ENCODE measurements at places on chromosomes 13 and 19.

GRCh38 chr13:114078461-114079451, 53.7 kb downstream of the RASA3 start:
- DNase-seq = no peak

- DNase-seq = peak; percentile 48
Measured at GRCh38 chr19:3513229-3514140, 7.4 kb downstream of the FZR1 start.

DNA sequence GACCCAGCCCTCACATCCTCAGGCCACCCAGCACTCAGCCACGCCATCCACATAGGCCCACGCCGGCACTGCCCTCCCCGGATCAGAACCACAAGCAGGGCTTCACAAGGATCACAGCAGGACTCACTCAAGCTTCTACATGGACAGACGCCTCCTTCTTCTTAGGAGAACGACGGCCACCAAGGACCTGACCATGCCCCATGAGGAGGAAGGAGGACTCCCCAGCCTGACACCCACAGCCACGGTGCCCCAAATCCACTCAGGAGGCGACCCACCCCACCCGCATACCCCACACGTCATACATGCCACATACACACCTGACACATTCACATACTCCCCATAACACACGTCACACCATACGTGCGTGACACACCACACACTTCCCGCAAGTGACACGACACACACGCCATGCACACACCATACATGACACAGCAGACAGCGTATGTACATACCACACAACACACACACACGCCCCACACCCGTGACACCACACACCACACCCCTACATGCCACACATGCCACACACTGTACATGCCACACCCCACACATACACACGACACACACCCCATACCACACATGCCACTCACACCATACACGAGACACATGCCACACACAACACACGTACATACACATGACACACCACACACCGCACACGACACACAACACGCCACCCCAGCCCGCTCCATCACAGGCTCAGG, 50.4 kb downstream of the MLLT1 start:
- no peak for DNase-seq

DNA sequence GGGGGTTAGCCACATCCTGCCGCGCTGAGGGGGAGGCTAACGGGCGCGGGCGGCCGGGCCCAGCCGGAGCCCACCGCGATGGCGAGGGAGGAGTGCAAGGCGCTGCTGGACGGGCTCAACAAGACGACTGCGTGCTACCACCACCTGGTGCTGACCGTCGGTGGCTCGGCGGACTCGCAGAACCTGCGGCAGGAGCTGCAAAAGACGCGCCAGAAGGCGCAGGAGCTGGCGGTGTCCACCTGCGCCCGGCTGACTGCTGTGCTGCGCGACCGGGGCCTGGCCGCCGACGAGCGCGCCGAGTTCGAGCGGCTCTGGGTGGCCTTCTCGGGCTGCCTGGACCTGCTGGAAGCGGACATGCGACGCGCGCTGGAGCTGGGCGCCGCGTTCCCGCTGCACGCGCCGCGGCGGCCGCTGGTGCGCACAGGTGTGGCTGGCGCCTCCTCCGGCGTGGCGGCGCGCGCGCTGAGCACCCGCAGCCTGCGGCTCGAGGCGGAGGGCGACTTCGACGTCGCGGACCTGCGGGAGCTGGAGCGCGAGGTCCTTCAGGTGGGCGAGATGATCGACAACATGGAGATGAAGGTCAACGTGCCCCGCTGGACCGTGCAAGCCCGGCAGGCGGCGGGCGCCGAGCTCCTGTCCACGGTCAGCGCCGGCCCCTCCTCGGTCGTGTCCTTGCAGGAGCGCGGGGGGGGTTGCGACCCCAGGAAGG, 692 bp downstream of the RGS9BP start:
- peak; percentile 38 for DNase-seq

DNA sequence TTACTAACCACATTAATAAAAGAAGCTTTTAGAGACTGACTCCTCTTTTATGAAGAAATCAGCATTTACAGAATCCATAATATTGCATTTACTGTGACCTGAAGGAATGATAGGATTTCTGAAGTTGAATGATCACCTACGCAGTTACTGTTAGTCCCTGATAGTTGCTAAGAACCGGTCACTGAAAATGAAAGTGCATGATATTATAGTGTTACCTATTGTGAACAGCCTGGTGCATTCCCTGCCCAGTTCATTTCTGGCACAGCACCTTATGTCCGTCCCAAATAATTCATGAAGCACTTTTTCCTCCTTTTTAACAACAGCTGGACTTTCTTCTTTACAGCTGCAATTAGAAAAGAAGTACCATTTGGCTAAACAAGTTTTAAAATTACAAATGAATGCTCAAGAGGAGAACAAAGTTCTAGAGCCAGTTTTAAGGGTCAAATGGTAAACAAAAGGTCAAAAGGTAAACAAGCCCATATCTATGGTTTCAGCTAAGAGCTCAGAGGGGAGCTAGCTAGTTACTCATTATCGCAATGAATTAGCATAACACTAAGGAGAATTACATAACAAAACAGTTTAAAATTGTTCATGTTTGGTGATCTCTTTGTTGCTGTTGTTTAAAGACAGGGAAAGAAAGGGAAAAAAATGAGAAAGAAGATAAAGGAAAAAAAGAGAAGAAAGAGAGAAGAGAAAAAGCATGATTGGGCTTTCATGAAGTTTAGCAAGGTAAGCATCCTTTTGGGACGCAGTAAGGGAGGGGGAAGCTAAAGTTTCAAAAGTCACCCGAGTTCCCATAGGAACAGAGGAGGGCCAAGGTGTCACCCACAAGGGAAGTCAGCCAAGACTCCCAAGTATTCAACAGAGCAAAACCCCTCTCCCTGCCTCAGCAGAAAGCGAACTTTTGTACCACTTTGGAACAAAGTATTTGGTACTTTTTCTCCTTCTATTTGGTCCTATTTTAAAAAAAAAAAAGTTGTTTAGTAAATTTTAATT, 50.2 kb downstream of the FLT3 start:
- DNase-seq = peak; percentile 17

DNA sequence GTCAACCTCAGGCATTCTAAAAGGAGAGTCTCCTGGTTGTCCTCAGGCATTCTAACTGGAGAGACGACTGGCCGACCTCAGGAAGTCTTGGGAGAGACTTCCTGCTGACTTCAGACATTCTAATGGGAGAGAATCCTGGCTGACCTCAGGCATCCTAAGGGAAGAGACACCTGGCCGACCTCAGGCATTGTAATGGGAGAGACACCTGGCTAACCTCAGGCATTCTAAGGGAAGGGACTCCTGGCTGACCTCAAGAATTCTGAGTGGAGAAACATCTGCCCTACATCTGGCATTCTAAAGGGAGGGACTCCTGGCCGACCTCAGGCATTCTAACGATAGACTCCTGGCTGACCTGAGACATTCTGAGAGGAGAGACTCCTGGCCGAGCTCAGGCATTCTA, 1353.3 kb downstream of the UQCRFS1 start:
- no peak for DNase-seq

DNA sequence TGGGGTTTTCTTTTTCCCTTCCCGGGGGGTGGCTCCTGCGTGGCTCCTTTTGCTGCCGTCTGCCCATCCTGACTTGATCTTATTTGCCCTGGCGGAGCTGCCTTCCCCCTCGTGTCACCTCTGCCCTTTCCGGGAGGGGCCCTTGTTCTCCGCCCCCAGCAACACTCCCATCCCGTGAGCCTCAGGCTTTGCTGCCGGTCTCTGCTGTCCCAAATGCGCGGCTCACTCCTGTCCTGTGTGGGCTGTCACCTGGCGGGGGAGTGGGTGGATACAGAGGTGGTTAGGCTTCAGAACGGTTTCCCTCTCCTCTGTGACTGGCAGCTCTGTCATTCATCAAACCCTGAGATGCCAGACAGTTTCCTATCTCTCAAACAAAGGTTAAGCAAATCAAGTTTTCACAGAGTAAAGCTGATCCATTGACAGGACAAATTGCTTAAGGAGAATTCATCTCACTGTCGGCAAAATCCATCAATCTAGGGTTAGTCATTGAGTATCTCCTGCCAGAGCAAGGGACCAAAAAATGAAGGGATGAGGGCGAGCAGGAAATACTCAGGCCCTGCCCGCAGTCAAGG, 84.0 kb downstream of the ANKRD10 start:
- DNase-seq = no peak

DNA sequence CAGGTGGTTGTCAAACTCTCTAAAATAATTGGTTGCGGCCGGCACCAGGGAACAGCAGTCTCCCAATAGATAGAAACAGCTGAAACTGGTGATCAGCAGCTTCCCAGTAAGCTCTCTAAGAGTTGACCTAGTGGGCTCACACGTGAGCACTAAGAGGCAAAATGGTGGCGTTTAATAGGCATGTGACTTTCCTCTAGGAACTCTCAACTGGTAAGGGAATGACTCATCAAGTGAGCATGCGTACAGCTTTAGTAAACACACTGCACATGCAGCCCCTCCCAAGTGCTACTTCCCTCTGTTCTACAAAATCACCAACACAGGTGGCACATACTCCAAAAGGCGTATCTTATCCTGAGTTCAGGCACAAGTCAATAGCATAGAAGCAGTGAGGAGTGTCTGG, 41.7 kb downstream of the TNFSF11 start:
- no peak for DNase-seq

DNA sequence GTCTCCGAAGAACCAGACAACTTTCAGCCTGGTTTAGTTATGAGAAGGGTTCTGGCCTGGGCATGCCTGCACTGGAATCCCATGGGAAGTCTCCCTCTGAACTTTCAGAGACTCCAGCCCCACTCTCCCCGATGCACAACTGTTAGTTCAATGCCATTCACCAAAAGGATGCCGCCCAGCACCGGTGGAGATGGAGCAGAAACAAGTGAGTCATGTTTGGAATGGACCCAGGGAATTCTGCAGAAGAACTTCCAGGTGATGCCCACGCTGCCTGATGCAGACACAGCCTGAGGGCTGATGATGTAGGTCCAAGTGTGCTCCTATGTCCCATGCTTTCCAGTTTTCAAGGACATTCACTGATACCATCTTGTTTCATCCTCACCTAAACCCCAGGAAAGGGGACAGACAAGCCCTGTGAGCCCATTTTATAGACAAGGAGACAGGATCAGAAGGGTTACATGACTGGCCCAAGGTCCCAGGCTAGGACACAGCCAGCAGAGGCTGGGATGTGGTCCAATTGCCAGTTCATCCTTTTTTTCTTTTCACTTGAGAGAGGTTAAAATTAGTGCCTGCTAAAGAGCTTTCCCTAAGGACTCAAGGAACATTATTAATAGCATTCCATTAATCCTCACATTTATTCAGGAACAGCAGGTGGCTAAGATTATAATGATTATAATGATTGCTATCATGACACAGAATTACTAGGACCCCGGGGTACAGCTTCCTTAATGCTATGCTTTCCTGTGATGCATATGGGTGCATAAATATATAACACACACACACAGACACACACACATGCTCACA, 39.5 kb downstream of the SIAH3 start:
- DNase-seq = no peak

- DNase-seq = no peak
Measured at GRCh38 chr13:57408312-57408711, 223.2 kb upstream of the PCDH17 start.

DNA sequence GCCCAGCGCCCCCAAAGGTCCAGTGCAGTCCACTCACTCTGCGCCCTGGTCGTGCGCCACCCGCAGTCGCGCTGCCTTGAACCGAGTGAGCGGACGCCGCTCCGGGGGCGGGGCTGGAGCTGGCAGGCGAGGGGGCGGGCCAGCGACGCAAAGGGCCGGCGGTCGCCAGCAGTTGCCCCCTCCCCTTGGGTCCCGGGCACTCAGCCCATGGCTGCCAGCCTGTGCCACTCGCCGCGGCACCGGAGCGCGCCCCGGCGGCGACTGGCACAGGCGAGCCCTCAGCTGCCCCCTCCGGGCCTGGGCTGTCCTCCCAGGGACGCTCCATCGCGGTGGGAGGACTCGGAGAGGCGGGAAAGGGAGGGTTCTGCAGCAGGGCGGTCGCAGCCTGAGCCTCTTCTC, at the start of gene S1PR5:
Gene S1PR5 (minus strand): TSS at position 87 of the 399 bp plus-strand sequence. CDS start 2,436 bp downstream, outside the sequence.
- DNase-seq = no peak

DNA sequence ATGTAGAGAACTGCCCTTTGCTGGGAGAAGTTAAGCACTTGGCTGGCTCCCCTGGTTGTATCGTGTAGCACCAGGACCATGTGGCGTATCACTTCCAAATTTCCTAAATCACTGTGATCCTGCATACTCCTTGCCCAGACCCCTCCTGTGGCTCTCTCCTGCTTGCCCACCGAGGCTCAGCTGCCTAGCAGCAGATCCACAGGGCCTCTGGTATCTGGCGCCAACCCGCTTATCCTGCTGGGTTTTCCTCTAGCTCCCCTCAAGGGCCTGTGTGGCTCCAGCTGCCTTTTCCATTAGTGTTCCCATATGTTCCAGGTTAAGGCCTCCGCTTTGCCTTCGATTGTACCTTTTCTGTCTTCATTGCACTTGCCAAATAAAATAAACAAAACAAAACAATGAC, 16.5 kb downstream of the LRCH1 start:
- DNase-seq = no peak

GRCh38 chr13:105937451-105937850, 598.0 kb downstream of the EFNB2 start:
- no peak for DNase-seq

GRCh38 chr13:102645701-102646100, 48.9 kb downstream of the TPP2 start:
- DNase-seq = no peak

DNA sequence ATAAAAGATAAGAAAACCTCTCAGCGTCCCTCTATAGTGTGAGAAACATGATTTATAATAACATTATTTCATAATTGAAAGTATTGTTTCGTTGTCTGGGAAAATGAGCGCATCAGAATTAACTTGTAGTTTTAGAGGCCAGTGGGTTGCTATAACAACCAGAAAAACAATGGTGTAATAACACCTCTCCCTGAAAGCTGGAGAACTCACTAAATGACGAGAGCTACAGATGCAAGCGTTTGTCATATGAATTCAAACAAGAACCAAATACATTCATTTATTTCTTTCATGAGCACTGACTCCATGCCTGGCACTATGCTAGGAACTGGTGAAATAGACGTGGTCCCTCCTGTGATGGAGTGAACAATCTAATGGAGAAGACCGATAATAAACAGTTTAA, 16.3 kb downstream of the KBTBD7 start:
- no peak for DNase-seq

- no peak for DNase-seq
Measured at GRCh38 chr13:97849305-97849704, 104.2 kb upstream of the IPO5 start.

DNA sequence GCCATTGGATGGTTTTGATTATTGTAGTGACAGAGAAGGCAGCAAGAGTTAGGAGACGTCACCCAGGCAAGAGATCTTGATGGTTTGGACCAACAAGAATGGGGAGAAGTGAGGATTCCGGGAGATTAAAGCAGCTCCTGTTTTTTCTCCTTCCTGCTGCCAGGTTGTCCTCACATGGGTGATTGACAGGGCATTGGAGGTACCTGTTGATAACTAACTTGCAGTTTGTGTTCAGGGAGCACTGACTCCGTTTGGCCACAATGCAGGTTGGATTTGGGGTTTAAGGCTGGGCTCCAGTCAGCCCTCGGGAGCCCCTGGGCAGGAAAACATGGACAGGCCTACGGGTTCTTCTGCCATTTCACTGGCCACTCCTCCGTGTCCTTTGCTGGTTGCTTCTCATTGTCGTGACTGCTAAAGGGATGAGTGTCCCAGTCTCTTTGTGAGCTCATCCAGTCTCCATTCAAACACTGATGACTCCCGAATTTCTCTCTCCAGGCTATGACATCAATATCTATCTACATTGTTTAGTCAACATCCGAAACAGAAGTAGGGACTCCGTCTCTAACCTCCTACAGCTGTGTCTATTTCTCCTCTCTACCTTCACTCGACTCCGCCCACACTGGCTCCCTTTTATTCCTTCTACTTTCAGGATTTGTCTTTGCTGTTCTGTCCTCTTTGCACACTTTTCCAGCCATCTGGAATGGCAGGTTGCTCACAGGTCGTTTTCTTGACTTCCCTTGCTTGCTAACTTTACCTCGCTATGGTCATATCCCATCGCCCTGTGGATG, 1.3 kb upstream of the PTOV1 start:
- DNase-seq = no peak
